CD8-positive, alpha-beta T cell (primary cell): ENCODE measurements at places on chromosomes 5 and 9.

DNA sequence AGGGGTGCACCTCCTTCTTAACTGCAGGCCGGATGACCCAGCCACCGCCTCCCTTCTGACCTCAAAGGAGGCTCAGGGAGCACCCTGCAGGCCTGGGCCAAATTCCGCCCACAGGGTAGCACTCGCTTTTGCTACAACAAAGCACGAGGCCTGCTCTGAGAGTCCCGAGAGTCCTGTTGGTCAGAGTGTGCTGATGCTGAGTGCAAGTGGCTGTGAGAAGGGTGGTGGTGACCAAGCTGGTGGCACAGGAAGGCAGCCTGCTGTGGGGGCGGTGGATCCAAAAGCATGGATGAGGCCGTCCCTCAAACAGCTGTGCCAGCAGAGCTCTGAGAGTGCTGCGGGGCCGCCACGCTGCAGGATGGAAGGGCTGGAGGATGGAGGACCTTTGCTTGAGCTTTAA is 101.8 kb downstream of the AK8 start:
- no peak for DNase-seq

GRCh38 chr5:178392386-178392785 is 159.8 kb upstream of the PHYKPL start:
- DNase-seq = no peak

GRCh38 chr9:121731919-121732318 is 80.5 kb downstream of the DAB2IP start:
- no peak for DNase-seq

DNA sequence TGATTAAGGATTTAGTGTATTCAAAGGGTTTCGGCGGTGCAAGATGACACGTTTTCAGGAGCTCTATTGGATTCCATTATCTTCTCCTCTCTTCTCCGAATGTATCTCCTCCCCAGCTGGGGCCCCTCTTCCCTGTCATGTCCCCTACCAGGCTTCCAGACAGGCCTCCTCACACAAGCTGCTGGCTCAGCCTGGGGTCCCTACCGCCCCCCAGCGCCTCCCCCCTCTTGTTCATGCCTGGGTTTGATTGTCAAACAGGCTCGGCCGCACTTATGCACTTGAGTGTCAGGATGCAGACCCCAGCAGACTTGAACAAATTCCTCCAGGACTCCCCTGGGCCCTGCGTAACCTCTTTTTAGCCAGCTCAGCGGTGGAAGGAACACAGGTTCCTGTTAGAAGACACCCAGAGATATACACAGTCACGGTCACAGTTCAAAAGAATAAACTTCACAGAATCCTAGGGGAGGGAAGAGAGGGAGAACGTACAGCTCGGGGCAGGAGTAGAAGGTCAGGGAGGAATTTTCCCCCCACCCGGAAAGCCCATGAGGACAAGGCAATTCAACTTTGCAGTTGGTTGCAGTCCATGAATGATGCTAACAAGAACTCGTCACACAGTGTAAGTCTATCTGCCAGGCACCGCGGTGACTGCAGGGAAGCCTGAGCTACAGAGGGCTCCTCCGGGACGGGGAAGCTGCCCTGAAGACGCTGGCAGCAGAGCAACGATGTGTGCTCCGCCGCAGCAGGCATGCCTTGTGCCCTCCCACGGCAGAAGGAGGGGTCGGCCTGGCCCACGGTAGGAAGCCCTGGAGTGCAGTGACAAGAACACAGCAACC is 560.0 kb downstream of the BNC2 start:
- no peak for DNase-seq

DNA sequence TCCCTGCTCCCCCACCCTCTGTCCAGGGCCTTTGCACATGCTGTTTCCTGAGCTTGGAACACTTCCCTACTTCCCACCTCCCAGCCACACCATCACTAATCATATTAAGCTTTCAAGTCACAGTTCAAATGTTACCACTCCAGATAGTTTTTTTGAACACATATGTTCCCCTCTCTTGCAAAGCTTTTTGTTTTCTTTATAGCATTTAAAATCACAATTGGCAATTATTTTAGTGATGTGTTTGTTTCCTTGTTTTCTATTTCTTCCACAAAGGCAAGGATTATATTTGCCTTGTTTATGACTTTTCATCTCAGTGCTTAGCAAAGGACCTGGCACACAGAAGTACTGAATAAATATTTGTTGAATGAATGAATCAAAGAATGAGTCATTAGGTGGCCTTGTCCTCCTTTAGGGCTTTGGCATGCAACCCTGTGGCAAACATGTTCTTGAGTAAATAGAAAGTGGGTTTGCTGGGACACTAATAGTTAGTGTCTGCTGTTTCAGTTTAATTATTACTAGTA is 386.8 kb downstream of the FGF10 start:
- DNase-seq = no peak

DNA sequence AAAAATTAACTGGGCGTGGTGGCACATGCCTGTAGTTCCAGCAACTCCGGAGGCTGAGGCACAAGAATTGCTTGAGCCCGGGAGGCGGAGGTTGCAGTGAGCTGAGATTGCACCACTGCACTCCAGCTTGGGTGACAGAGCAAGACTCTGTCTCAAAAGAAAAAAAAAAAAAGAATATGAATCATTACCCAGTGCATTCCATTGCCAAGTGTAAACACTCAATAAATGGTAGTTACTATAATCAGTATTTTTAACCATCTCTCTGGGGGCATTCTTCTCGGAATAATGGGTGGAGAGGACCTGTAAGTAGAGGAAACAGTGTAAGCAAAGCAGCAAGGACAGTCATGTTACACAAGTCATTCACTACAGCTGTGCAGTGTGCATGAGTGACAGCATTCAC is 13.8 kb upstream of the RANBP17 start:
- DNase-seq = no peak

GRCh38 chr5:10729320-10730042 is 31.6 kb downstream of the DAP start:
- DNase-seq = no peak

GRCh38 chr5:179427676-179428056 is 82.4 kb upstream of the ADAMTS2 start:
- no peak for DNase-seq

DNA sequence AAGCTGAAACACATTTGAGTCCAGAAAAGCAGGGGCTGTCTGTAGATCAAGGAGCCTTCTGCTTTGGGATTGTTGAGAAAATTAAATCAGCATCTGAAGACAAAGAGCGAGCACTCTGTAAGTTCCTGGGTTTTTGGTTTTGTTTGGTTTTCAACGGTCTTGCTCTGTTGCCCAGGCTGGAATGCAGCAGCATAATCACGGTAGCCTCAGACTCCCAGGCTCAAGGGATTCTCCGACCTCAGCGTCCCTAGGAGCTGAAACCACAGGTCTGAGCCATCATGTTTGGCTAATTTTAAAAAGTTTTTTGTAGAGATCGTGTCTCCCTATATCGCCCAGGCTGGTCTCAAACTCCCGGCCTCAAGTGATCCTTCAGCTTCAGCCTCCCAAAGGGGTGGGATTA is 266.5 kb upstream of the ADAMTS16 start:
- DNase-seq = no peak

DNA sequence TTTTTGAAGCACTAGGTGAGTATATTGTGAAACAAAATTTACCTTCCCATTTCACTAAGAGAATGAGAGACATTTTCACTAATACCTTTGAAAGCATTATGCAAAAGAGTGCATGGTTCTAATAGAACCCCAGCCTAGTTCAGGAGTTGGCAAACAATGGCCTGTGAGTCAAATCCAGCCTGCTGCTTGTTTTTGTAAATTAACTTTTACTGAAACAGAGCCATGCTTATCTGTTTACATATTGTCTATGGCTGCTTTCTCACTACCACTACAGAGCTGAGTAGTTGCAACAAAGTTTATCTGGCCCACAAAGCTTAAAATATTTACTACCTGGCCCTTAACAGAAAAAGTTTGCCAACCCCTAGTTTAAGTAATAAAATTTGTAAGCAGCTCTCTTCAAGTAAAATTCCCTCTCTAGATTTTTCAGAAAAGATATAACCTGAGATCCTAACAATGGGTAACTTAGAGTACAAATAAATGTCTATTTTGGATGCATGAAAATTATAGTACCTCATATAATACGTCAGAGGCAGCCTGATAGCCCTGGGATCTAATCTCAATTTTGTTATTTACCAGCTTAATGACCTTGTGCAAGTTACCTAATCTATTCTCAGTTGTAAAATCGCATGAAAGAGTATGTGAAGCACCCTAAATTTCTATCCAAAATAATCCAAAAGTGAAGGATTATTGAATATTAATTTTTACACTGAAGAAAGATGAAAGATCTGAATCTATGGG is 50.7 kb upstream of the ARL15 start:
- DNase-seq = no peak

DNA sequence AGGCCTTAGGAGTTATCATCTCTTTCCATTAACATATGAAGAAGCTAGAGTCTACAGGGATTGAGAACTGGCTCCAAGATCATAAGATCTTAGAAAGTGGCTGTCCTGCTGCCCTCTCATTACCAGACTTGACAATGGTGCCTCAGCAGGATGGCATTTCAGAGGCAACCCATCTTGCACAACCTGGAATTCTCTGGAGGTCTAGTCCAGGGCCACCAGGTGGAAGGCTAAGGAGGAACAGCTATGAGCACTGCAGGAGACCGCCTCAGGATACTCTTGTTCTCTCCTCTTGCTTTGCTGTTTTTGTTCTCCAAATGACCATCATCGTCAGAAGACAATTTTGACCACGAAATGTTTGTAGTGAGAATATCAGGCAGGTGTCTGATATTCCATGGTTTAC is 322.6 kb downstream of the FBXL17 start:
- DNase-seq = no peak

DNA sequence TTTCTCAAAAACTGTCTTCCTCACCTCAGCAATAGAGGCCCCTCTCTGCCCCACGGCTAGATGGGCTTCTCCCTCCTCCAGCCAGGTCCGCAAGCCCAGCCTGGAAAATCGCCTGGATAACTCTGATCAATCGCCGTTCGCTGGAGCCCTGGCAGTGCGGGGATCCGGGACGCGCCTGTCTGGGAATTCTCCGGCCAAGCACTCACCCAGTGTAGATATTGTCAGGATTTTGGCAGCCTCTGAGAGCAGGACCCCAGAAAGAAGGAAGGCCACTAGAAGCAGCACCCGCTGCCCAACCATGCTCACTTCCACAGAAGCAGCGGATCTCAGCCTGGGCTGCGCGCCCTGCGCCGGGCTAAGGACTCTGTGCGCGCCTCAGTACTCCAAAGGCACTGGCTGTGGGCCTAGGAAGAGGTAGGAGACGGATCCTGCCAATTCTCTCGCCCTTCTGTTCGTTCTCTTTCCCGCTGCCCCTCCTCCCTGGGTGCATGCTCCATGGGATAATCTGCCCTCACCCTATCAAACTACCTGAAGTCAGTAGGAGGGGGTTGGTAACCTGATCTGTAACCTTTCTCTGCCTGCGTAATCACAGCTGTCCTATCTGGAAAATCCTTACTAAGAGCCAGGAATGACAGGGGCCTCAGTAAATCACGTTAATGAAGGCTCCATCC is at the start of gene UGT3A1:
Gene UGT3A1, minus strand, starts transcription at position 450 of the 671 bp plus-strand sequence. Its CDS starts 150 bp downstream, at position 300.
- no peak for DNase-seq

- DNase-seq = no peak
Measured at GRCh38 chr9:113626735-113627495, 163.4 kb downstream of the RGS3 start.

- no peak for DNase-seq
Measured at GRCh38 chr5:102453716-102454115, 45.1 kb downstream of the SLCO6A1 start.

DNA sequence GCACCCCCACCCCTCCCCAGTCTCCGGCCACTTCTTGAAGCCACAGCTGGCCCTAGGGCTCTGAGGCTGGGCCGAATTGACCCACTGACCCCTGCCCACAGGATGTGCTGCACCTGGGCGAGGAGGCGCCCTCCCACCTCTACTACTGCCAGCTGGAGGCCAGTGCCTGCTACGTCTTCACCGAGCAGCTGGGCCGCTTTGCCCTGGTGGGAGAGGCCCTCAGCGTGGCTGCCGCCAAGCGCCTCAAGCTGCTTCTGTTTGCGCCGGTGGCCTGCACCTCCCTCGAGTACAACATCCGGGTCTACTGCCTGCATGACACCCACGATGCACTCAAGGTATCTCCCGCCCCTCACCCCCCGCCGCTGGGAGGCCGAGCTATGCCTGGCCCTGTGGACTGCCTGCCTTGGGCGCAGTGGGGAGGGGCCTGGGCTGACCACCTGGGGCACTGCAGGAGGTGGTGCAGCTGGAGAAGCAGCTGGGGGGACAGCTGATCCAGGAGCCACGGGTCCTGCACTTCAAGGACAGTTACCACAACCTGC is 21.3 kb downstream of the HK3 start:
- no peak for DNase-seq

DNA sequence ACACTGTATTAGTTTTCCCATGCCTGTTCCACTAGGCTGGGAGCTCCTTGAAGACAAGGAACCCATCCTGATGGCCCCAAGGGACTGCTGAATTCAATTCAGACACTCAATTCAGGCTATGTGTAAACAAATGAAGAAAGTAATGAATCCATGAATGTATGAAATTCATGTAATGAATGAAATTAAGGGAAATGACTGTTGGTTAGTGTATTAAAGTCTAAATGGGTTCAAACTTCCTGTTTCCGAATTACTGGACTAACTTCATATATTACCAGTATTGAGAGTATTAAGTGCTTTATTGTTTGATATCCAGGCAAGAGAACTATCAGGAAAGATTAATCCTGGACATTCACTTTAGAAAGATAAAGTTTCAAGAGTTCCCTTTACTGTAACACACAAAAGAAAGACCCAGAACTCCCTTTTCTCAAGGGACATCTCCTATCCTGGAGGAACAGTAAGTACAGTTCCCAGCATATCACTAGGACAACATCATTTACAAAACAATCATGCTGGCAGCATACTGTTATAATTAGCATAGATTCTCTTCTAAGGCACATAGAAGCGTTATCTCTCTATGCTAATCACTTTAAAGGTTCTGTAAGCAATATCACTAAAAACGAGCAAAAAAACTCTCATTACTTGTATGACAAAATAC is 28.5 kb upstream of the IFNK start:
- no peak for DNase-seq

- no peak for DNase-seq
Measured at GRCh38 chr9:134592018-134592818, 49.4 kb upstream of the COL5A1 start.

DNA sequence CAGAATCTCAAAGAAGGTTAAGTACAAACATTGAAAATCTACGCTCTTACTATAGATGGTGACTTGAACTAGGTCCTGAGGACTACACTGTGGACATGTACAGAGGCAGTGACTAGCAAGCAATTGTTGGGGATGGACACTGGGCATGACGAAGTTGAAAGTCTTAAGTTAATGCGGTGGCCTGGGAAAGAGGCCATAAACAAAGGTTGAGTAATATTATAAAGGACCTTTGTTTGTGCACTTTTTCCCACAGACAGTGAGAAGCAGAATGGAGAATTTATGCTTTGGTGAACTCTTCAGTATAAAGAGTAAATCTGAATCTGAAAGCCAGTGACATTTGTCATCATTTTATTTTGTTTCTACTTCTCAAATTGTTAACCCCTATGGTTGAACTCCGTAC is 15.3 kb downstream of the ALDH1A1 start:
- no peak for DNase-seq

DNA sequence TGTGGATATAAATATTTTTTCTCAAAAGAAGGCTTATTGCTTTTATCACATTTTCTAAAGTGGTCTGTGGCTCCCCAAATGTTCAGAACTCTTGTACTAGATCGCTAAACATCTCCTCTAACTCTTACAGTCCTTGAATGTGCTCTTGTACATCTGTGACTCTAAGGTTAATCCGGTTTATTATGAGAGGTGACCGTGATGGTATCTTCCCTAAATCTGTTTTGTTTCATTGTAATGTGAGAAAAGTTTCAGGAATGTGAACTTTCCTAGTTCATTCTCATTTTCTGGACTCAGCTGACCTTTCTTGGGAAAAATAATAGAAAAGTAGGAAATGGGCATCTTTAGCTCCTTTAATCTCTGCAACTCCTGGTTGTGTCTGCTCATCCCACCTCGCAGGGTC is 94.5 kb upstream of the CD180 start:
- DNase-seq = no peak
